ENCODE measurements at places on chromosomes 6 and 20. TPM values are rescaled to one million over a fixed set of nuclear protein-coding genes. Genes with fewer than 3 reads are reported as not detected.

VSTM2L gene
- total RNA-seq, result 9.3 TPM

CCN5 gene
- not detected for total RNA-seq

ADGRF4 gene
- not detected for total RNA-seq

TIAM2 gene
- total RNA-seq, result 33.5 TPM

CCR6 gene
- not detected for total RNA-seq

DNA sequence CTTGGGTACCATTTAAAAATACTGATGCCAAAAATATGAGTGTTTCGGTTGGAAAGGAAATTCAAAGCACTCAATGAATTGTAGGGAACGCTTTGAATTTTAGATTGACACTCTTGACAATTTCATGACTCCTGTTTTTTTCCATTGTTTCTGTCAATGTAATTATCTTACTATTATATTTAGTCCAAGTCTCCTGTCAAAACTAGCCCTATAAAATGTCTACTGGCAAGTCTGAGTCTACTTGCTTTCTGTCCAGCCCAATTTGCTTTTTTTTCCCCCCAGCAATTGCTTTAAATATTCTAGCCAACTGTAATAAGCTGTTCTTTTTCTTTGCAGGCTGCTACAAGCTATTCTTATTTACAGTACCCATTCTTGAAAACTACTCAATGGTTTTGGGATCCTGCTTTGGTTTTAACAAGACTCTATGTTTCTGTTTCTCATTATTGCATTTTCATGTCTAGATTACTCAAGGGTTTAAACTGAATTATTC is 1103.9 kb upstream of the GJE1 start:
- no peak for DNase-seq
- peaks cover 2% of the 10 kb centered on the region for H3K36me3 ChIP-seq
- H3K4me3 ChIP-seq, result no peak overlapping the region
- H3K4me1 ChIP-seq, result no peaks in the 10 kb centered on the region

GRCh38 chr20:7760247-7761031 is 179.8 kb downstream of the HAO1 start:
- H3K36me3 ChIP-seq, result no peaks in the 10 kb centered on the region
- DNase-seq, result no peak
- no peaks in the 10 kb centered on the region for H3K4me1 ChIP-seq
- H3K27ac ChIP-seq, result no peak overlapping the region
- peaks cover 3% of the 10 kb centered on the region for H3K27me3 ChIP-seq

- H3K4me1 ChIP-seq, result no peaks in the 10 kb centered on the region
- no peaks in the 10 kb centered on the region for H3K27me3 ChIP-seq
- H3K4me3 ChIP-seq, result no peak overlapping the region
- H3K36me3 ChIP-seq, result no peaks in the 10 kb centered on the region
Measured at GRCh38 chr6:11418290-11418905, 119.2 kb upstream of the TMEM170B start.

GRCh38 chr6:87702589-87702945 is 534 bp upstream of the AKIRIN2 start:
- H3K27me3 ChIP-seq, result no peaks in the 10 kb centered on the region
- no peak for DNase-seq
- H3K27ac ChIP-seq, result peak overlapping the region; percentile 88
- H3K36me3 ChIP-seq, result no peaks in the 10 kb centered on the region
- peaks cover 30% of the 10 kb centered on the region for H3K4me1 ChIP-seq
- H3K4me3 ChIP-seq, result peak overlapping the region; percentile 97

- DNase-seq, result no peak
- H3K4me3 ChIP-seq, result no peak overlapping the region
- H3K27ac ChIP-seq, result peak overlapping the region; percentile 65
- no peaks in the 10 kb centered on the region for H3K27me3 ChIP-seq
Measured at GRCh38 chr6:37868447-37868825, 48.9 kb downstream of the ZFAND3 start.

DNA sequence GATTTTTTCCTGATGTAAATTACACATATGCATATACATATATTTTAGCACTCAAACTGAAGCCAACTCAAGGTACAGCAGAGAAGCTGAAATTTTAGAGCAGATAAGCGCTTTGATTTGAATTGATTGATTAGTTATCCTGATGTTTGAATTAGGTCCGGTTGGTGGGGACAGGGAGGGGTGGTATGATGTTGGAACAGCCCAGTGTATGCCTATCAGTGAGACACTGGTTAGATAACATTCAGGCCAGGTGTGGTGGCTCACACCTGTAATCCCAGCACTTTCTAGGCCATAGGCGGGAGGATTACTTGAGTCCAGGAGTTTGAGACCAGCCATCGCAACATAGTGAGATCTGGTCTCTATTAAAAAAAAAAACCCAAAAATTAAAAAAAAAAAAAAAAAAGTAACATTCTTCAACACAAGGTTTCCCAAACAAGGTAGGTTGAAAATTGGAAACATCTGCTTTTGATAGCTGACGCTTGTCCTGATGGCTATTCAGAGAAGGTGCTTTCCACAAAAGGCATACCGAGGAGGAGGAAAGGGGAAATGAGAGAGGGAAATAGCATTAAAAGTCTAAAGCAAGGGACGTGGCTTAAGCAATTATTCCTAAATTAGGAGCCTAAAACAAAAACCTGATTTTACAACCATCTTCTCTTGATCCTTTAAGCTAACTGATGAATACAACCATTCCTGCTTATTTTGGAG is 288.4 kb upstream of the JARID2 start:
- no peak overlapping the region for H3K27ac ChIP-seq
- H3K4me3 ChIP-seq, result no peak overlapping the region
- H3K27me3 ChIP-seq, result no peaks in the 10 kb centered on the region
- DNase-seq, result no peak
- no peaks in the 10 kb centered on the region for H3K36me3 ChIP-seq
- peaks cover 8% of the 10 kb centered on the region for H3K4me1 ChIP-seq

Measured in neural crest cell (in vitro differentiated cells).